ENCODE measurements at places on chromosomes 2 and 18.

DNA sequence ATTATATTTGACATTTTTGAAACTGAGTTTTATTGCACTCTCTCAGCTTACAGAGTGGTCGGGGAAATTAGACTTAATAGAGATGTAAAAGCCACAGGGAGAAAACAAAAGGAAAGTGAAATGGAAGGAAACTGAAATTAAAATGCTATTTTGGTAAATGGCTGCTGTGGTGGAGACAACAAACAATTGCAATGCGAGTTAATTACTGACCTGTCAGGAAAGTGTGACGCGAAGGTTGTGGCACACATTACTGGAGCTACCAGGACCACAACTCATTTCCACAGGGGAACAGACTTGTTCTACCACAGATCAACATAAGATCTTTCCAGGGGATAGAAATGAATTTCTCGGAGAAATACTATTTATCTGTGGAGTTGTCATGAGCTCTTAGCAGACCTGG is 19.5 kb downstream of the ARHGAP15 start:
- no peak for DNase-seq

GRCh38 chr2:183029219-183029618 is 9.0 kb downstream of the NCKAP1 start:
- no peak for DNase-seq

DNA sequence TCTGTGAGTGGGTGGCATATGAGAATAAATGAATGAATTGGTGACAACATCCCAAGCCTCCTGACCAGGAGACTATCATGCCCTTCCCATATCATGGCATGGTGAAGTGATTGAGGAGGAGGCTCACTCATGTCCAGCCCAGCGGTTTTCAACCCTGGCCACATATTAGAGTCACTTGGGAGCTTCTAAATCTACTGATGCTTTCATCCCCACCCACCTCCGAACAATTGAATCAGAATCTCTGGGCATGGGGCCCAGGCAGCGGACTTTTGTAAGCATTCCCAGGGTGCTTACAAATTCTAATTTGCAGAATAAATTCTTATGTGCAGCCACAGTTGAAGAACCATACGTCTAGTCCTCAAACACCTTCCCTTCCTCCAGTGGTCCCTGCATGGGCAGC is 81.7 kb upstream of the SEC11C start:
- no peak for DNase-seq

GRCh38 chr2:138665937-138666336 is 114.3 kb downstream of the NXPH2 start:
- DNase-seq: no peak

GRCh38 chr2:20478961-20479360 is 32.1 kb downstream of the RHOB start:
- peak; percentile 62 for DNase-seq

- no peak for DNase-seq
Measured at GRCh38 chr2:226409134-226409533, 390.5 kb downstream of the IRS1 start.

- DNase-seq: no peak
Measured at GRCh38 chr2:33388996-33389395, 87.5 kb upstream of the RASGRP3 start.

DNA sequence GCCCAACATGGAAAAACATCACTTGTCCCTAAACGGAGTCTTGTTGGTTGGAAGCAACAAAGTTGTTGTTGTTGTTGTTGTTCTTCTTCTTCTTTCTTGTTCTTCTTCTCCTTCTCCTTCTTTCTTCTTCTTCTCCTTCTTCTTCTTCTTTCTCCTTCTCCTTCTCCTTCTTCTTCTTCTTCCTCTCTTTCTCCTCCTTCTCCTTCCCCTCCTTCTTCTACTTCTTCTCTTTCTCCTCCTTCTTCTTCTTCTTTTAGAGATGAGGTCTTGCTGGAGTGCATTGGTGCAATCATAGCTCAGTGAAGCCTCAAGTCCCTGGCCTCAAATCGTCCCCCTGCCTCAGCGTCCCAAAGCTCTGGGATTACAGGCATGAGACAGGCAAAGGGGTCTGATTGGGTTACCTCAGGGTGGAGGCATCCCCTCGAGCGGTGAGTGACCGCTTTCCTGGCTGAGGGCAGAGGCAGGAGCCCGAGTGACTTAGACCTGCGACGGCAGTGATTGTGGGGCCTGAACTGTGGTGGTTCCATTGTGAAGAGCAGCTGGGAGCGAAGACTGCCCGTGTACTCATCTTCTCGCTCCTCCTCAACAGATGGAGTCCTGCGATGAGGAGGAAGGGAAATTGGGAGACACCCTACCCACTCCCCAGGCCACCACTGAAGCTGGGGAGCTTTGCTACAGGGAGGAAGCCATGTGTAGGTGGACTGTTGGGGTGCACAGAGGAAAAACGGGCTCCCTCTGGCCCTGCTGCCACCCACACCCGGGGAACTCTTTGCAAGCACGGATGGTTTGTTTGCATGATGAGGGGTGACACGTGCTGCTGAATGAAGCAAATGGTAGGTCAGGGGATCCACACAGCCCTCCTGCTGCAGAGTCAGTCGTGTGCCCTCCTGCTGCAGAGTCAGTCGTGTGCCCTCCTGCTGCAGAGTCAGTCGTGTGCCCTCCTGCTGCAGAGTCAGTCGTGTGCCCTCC is 7.0 kb upstream of the PER2 start:
- no peak for DNase-seq

- no peak for DNase-seq
Measured at GRCh38 chr2:165057931-165058330, 102.6 kb upstream of the SLC38A11 start.

DNA sequence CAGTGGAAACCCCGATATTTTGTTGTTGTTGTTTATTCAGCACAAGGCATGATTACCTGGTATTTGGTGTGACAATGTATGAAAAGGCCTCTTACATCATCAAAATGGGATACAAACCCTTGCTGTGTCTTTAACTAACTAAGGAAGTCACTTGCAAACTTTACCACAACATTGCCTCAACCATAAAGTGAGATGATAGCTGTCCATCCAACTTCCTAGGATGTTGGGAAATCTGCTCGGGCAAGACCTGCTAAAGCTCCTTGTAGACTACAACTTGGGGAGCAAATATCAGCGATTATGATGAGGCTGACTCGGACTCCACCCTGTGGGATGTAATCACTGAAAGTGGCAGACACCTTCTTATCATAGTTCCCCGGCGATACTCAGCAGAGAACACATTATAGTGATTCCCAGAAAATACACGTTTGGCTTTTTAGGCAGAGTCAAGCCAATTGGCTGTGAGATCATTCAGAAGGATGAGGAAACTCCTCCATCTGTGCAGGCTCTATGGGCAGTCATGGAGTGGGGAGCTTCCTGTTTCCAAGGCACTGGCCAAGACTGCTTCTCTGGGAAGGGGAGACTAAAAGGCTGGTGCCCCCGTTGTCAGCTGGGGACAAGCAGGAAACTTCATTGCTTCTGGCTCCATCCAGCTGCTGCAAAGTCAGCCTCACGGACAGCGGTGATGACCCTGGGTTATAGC is 289.0 kb downstream of the RNF144A start:
- no peak for DNase-seq

GRCh38 chr2:181466661-181467576 is 9.7 kb downstream of the ITGA4 start:
- no peak for DNase-seq

DNA sequence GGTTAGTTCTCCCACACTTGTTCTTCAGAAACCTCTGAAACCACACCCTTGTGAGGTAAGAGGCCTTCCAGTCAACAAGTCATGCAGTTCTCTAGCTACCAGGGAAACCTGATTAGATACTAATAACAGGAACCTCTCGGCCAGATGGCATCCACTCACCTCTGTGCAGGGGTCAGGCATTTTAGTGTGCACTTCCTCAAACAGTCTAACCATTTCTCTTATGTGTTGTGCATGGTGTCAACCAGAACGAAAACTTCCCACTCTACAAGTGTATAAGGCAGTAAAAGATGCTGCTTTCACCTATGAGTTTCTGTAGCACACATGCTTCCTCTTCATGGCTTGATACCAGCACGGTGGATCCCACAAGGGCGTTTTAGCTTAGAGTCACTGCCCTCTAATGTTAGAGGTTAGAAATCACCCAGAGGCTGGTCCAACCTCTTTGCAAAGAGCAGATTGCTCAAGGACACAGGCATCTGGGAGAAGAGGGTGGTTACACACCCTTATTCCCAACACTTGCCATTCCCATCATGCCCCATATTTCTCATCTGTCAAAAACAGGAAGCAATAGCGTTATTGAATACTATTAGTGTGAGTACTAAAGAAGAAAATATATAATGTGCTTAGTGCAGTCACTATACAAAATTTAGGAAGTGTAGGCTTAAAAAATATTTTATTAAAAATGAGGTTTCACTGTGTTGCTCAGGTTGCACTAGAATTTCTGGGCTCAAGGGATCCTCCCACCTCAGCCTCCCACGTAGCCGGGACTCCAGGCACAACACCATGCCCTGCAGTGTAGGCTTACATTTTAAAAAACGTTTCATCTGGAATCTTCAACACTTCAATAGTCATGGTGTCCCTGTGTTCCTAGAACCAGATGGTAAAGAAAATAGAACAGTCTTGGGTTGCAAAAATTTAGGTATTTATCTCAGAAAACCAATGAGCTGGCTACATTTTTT is 34.5 kb upstream of the RAB31 start:
- no peak for DNase-seq

DNA sequence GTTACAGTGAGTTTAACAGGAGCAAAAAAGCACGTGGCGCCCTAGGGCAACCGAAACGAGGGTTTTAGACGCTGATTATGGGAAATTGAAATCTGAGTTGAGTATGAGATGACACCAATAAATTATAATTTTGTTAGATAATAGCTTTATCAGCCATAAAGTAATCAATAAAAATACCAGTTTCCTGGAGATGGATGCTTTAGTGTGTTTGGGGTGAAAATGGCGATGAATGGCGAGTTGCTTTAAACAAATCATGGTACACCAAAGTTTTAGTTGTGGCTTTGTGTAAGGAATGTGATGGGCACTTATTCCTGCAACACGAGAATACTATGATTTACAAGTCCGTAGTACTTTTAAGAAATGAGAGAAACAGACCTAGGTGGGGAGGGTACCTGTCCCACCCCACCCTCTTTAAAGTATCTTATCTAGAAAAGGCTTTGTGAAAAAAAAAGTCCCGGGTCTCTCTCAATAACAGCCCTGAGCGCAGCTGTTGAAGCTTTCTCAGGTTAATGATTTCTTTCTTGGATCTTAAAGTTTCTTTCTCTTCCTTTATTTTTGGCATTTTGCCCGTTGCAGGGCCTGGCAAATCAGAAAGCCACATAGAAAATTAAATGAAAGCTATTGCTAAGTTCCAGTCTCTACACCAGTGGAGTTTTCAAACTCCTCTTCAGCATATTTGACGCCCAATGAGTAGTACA is 1.5 kb upstream of the RRM2 start:
- DNase-seq: no peak

DNA sequence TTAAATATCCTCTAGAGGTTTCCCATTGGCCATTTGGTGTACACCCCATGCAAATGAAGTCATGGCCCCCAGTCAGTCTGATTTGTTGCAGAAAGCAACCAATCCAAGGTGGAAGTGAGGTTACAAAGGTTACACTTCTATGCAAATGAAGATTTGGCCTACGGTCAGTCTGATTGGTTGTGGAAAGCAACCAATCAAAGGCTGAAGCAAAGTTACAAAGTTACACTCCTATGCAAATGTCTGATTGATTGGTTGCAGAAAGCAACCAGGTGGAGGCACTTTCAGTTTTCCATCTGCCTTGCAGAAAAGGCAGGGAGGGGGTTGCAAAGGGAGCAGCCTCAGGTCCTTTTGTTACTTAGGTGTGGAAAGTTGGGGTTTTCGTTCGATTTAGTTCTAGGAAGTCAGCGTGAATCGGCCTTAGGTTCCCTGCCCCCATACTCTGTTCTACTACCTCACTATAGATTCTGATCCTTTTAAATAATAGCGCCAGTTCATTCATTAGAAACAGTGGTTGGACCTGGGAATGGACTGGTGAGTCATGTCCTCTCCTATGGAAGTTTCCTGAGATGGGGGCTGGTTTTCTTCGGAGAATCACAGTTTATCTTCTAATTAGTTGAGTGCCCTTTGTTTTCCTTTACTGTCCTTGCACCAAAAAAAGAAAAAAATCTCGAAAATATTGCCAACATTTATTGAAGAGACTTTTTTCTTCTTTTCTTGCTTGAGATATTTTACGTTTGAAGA is 279.5 kb downstream of the AGAP1 start:
- no peak for DNase-seq

DNA sequence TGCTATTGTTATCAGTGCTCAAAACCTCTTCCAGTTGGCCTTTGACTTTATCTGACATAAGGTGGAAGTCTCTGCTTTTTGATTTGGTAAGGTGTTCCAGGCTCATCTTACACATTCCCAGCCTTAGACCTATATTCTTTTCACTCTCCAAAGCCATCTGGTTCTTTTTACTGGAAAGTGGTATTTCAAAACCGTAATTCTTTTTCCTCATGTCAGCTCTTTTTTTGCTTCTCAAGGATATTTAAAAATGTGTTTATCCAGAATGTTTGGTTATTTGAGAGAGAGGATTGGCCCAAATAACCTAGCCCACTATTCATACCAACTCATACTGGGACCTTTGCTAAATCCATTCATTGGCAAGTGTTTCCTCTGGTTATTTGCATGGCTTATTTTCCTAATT is 411.2 kb upstream of the PIK3C3 start:
- no peak for DNase-seq

- DNase-seq: no peak
Measured at GRCh38 chr2:69509011-69509749, 71.9 kb upstream of the NFU1 start.

- DNase-seq: no peak
Measured at GRCh38 chr18:47204908-47205522, 28.9 kb upstream of the IER3IP1 start.

DNA sequence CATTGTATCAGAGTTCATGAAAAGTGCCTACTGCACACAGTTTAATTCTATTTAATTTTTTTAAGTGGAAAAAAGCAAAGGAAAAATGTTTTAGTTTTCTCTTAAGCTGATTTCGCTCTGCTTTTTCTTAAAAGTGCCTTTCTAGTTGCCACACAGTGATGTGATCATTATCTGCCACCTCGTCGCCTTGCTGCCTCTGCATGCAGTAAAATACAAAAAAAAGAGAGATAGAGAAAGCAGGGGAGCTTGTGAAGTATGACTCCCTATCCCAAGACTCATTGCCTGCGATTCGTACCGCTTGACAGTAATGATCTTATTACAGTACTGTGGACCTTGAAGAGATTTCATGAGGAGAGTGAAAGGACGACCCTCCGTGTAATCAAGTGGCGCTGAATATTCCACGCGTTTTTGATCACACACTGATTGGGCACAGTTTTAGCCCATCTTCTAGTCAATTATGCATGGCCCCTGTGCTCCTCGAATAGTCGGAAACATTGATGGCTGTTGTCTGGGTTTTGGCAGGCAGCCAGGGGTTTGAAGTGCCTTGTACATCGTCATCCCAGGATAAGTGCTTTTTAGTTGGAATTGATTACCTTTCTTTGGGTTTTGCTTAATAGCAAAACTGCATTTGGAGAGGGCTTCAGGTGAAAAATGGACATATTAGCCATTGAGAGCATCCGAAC is 188.3 kb downstream of the GBX2 start:
- peak; percentile 4 for DNase-seq

GRCh38 chr18:56711708-56712445 is 60.7 kb downstream of the WDR7 start:
- no peak for DNase-seq

- DNase-seq: no peak
Measured at GRCh38 chr2:107932979-107933378, 53.3 kb upstream of the SLC5A7 start.

GRCh38 chr2:184039493-184039892 is 558.8 kb upstream of the ZNF804A start:
- DNase-seq: no peak
